ENCODE measurements at places on chromosomes 5 and 9. TPM values are rescaled to one million over a fixed set of nuclear protein-coding genes. Genes with fewer than 3 reads are reported as not detected.

DNA sequence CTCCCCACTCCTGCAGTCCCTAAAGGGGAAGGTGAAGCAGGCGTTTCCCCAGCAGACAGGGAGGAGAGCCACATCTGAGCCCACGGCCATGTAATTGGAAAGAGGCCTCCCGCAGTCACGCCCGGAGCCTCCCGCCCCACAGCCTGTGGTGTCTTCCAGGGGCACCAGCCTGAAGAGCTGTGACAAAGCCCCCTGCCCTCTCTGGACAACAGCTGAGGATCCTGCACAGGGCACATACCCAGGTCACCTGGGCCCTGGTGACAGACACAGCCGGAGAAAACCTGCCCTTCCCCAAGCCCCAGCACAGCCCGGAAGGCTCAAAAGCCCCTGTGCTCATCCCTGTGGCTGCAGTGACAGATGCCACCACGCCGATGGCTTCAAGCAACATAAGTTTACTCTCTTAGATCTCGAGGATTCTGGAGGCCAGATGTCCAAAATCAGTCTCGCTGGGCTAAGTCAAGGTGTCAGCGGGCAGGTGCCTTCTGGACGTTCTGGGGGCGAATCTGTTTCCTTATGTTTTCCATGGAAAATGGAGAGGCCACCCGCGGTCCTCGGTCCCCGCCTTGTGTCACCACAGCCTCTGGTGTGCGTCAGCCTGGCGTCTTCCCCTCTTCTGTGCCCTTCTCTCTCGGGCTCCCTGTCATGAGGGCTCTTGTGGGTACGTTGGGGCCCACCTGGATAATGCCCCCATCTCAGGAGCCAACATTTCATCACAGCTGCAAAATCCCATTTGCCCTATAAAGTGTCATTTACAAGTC lies 71.5 kb downstream of the PSMB7 start:
- no peak for DNase-seq

GRCh38 chr5:148535190-148535589 lies 119.1 kb downstream of the HTR4 start:
- DNase-seq: no peak

The PSD2 gene
- total RNA-seq: 16.7 TPM

The EIF4E1B gene
- 0.27 TPM for total RNA-seq

The ANKRD20A1 gene
- 7.3 TPM for total RNA-seq

All from cerebellum (tissue), 4 donors.